ENCODE measurements at places on chromosomes 5 and 9.

DNA sequence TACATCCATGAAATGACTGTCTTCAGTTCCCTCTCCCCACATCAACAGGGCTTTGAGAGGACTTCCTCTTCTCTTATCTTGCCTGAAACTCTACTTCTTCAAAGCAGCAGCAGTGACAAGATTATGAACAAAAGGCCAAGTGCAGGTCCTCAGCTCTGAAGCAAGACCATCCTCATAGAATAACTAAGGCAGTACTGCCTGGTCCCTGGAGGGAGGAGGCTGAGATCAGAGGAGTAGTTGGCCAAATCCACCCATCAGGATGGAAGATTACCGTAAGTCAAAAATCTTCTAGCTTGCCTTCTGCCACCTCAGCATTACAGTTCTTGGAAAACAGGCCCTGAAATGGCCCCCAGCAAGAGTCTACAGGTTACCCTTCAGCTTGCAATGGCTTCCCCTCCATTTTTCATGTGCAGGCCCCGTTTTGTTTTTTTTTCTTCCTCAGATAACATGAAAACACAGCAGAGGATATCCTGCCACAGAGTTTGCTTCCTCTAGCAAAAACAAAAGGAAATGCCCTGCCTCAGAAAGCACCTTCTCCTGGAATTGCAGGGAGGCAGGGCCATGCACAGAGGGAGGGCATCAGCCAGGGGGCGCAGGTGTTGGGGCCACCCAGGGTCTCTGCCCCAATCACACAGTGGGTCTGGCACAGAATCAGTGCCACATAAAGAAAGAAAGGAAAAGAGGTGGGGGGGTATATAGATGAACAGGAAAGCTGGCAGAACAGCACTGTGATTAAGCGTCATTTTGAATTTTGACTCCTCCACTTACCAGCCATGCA lies 40.0 kb downstream of the KLHL3 start:
- no peak for DNase-seq

DNA sequence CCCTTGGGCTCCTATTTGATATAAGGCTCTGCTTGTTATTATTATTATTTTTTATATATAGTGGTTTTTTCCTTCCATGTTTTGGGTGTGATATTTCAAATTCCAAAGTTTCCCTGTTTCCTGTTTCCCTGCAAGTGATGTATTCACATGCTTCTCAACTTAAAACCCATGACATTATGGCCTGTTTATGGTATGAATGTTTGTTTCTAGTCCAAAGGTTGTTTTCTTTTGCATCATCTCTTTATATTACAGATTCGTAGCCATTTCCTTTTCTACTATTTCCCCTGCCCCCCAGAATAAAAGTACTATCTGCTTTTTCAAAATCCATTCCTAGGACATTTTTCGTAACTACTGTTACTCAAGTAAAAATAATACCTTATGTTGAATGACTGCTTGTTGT lies 7.5 kb downstream of the SEMA6A start:
- DNase-seq: no peak

GRCh38 chr5:19044311-19044710 lies 943.7 kb downstream of the CDH18 start:
- no peak for DNase-seq

- no peak for DNase-seq
These were observed 14.1 kb downstream of the SH3TC2 start for GRCh38 chr5:149048811-149049210.

DNA sequence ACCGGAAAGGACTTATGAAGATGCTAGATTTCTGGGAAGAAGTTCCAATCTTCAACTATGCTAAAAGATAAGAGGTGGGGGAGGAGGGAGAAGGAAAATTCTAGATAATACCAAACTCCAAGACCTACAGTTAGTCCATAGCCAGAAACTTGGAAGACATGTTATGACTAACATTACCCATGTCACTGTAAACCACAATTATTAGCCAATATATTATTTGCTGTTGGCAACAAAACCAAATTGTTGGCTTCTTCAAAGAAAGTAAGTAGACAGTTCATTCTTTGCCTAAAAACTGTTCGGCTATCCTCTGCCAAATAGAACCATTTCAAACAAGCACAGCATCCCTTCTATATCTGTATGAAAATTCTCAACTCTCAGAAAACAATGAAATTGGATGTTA lies 25.1 kb downstream of the PRLR start:
- no peak for DNase-seq

- DNase-seq: no peak
These were observed 164.9 kb downstream of the AP3B1 start for GRCh38 chr5:78129597-78129996.

GRCh38 chr5:156735477-156735876 lies 114.6 kb upstream of the PPP1R2B start:
- DNase-seq: no peak

- no peak for DNase-seq
These were observed 45.9 kb upstream of the JAK2 start for GRCh38 chr9:4939118-4939561.

- DNase-seq: no peak
These were observed 489.0 kb downstream of the NTRK2 start for GRCh38 chr9:85158512-85158911.

DNA sequence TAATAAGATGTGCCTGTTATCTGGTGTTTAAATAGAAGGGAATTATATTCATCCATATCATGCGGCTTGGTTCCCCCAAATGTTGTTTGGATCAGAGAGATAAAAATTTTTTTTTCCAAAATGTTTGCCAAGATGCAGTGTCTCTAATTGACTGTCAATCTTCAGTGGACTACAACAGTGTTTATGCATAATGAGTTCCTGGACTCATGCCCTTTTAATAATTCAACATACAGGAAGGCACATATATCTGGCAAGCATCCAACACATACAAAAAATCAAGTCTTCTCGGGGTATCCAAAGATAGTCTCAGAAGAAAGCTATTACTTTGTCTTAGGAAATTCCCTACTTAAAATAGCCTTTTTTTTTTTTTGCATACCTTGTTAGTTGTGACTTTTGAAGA lies 1534.7 kb downstream of the EFNA5 start:
- no peak for DNase-seq

DNA sequence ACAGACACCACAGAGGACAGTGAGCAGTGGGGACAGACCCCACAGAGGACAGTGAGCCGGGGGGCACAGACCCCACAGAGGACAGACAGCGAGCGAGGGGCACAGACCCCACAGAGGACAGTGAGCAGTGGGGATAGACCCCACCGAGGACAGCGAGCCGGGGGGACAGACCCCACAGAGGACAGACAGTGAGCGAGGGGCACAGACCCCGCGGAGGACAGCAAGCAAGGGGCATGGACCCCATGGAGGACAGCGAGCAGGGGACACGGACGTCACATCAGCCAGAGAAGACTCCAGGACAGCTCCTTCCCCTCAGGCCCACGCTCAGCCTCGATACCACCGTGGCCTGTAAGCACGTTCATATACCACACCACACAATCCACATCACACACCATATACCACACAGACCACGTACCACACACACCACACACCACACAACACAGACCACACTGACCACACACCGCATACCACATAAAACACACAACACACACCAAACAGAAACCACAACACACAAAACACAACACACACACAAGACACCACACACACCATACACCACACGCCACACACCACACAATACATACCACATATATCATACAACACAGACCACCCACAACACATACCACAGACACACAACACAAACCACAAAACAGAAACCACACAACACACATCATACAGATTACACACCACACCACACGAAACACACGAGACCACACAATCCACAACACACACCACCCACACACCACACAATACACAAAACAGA lies 5.2 kb upstream of the ZDHHC11 start:
- no peak for DNase-seq

DNA sequence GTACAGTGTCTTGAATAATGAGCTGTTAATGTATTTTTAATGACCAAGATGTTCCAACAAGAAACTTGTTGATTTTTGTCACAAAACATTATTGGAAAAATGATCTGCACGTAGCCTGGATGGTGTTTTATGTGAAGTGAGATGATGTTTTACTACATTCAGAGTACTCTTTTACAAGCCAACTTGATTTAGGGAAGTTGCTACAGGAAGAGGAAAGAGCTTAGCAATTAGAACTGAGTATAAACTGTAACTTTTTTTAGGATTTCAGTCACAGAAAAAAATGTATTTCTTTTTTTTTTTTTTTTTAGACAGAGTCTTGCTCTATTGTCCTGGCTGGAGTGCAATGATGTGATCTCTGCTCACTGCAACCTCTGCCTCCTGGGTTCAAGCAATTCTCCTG lies 113.6 kb upstream of the ADRA1B start:
- no peak for DNase-seq

- DNase-seq: peak; percentile 32
These were observed 27.9 kb upstream of the GOLM1 start for GRCh38 chr9:86126998-86127972.

- DNase-seq: no peak
These were observed 488.6 kb downstream of the CSNK1G3 start for GRCh38 chr5:124000538-124000937.

DNA sequence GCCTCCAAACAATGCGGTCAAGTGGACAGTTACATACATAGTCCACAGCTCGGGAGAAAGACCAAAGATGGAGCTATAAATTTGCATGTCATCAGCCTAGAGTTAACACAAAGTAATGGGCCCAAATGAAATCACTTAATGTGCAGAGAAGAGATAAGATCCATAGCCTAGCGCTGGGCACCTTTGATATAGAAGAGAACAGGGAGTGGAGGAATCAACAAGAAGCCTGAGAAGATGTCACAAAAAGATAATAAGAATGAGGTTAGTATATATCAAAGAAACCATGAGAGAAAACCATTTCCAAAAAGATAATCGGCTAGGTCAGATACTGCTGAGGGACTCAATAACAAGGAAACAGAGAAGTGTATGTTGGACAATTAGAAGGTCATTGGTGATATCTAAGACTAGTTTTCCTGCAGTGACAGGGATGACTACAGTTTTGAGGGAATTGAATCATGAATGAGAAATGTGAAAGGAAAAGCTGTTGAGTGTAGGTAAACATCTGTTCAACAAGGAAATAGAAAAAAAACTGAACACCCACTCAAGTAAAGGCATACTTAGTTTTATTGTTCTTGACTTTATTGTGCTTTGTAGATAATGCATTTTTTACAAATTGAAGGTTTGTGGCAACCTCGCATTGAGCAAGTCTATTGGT lies 68.7 kb upstream of the CDH6 start:
- DNase-seq: no peak

DNA sequence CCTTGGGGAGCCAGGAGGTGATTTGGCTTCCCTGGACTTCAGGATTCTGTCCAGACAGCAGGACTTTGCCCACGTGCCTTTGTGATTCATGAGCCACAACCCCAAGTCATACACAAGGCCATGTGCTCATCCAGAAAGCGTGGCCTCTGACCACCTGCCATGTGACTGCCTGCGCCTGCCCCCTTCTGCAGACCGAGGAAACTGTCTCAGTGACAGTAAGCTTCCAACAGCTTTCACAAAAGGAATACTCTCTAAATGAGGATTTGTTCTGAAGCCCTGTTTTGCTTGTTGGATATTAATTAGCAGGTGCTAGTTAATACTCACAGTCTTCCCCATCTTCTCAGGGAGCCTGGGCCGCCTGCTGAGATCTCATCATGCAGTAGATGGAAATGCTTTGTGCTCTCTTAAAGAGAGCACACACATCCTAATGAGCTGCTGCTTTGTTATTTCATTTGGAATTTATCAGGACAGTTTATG lies 36.9 kb upstream of the ANGPTL2 start:
- DNase-seq: peak; percentile 71

DNA sequence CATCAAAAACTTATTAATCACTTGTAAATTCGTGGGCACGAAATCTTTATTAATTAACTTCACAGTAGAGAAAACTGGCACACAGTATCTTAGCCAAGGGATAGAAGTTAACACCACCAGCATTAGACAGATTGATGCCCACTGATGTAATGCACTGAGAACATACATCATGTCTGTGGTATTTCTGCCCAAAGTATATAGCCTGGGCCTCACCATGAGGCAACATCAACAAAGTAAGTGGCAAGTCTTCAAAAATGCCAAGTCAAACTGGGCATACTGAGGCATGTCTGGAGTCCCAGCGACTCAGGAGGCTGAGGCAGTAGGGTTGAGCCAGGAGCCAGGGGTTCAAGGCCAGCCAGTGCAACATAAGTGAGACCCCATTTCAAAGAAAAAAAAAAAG lies 79.5 kb downstream of the GLIS3 start:
- no peak for DNase-seq

GRCh38 chr9:127183814-127184582 lies 61.6 kb upstream of the ANGPTL2 start:
- DNase-seq: peak; percentile 93

GRCh38 chr9:107807183-107807582 lies 317.6 kb upstream of the KLF4 start:
- peak; percentile 64 for DNase-seq

GRCh38 chr5:149143470-149143869 lies 2.2 kb downstream of the ABLIM3 start:
- DNase-seq: peak; percentile 61

- DNase-seq: no peak
These were observed 68.2 kb upstream of the TAF1L start for GRCh38 chr9:32703635-32704034.

DNA sequence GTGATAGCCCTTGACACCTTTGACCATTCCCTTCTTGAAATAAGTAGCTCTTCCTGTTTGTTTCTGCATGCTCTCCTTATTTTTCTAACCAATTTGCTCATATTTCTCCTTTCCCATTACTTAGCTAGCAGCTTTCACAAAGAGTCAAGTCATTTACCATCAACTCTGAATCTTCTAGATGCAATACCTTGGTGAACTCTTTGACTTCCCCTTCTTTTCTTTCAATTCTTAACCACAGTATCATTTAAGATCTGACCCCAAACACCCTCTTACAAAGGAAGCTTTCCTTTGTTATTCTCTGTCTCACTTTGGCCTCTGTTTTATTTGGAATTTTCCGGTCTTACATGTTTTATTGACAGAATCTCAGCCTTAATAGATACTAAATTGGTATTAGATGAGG lies 14.0 kb downstream of the NFX1 start:
- DNase-seq: no peak

GRCh38 chr5:142441616-142442015 lies 116.8 kb upstream of the SPRY4 start:
- DNase-seq: no peak

- DNase-seq: no peak
These were observed 40.7 kb upstream of the S1PR3 start for GRCh38 chr9:88950341-88951154.

DNA sequence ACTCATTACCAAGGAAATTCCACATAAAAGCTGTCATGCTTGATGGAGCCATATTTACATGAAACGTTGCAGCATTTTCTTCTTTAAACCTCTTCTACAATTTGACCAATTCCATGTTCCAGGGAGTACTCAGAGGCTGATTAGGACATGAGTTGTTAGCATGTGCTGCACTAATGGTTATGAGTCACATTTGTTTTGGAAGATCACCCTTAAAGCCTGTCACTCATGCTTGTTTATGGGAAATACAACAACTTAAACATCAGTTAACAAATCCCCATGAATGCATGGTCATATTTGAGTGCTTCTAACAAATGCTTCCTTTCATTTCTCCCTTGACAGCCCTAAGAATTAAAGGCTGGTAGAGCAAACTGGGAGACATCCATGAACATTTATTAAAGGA lies 156.1 kb downstream of the GHR start:
- no peak for DNase-seq

- no peak for DNase-seq
These were observed 238.3 kb downstream of the EBF1 start for GRCh38 chr5:158861366-158861765.

All from GM04504 (cell line).